ENCODE measurements at places on chromosomes 5 and 9.

- DNase-seq: no peak
Measured at GRCh38 chr5:5480481-5481111, 58.1 kb downstream of the ICE1 start.

DNA sequence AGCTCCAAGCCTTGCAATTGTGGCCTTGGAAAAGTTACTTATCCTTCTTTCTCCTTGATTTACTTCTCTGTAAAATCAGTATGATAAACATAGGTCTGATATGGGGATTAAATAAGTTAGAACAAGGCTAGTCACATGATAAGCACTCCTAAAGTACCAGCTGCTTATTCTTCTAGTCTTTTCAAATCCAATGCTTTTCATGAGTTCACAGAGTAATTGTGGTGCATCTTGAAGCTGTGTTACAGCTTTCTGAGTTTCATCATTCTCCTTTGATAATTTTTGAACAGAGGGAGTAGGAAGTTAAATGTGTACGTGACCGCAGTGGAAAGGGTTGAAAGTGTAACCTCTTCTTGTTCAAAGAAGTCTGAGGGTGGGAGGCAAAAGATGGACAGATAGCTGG, 38.8 kb upstream of the CCDC112 start:
- DNase-seq: no peak

DNA sequence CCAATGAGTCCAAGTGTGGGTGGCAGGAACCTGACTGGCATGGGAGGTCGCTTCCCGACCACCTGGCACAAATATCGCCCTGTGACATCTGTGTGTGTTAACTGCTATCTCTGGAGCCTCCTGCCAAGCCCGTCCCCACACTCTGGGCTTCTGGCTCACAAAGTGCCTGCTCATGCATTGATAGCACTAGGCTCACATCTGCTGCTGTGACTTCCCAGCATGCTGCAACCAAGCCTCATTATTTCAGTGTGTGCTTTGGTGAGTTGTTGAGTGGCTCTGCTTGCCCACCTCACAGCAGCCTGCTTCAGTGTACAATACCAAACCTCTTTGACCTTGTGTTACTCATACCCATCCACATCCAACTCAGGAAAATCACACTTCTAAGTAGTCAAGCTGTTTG, 139.8 kb downstream of the APBA1 start:
- no peak for DNase-seq

DNA sequence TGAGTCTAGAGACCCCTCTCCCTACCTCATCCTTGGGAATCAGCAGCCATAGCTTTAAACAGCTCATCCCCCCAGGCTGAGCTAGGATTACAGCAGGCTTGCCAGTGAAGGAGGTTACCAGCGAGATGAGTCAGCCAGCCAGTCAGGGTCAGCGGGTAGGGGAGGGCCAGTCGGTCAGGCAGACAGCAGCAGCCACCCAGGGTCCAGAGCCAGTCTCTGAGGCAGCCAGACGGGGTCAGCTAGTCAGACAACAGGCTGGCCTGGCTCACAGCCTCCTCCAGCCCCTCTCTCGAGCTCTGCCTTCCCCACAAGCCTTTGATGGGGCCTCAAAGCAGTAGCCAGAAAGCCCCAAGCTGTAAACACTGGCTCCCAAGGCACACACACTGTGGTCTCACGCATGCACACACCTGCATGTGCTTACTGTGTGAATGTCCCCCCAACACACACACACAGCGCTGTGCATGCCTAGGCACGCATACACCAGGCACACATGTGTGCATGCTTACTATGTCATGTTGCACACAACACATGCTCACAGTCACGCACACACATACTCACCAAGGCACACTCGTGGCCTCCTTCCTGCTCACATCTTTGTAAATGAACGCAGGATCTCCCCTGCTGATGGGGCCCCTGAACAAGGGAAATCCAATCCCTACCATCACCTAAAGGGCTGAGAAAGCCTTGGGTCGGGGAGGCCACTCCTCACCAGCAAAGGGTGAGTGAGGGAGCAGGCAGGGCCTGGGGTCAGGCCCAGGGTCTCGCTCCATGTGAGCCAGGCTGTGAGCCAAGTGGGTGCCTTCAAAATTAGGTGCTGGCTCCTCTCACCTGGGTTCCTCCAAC, 28.2 kb upstream of the CPLX2 start:
- no peak for DNase-seq

DNA sequence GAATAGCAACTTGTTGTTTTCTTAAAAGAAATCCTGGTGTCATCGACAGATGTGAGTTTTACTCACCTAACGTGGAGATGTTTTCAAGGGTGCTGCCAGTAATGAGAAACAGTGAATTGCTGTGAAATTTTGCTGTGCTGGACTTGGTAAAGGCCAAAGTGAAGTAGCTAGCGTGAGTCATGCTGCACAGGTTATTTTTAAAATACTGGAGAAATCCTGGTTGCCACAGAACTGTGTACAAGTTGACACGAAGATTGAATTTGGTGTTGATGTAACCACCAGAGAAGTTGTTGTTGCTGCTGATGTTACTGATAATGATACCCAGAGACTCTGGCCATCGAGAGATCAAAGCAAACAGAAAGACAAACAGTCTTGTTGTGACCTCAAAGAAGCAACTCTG, 187.9 kb upstream of the NFIL3 start:
- no peak for DNase-seq

GRCh38 chr5:106658150-106658549, 1012.6 kb downstream of the EFNA5 start:
- no peak for DNase-seq

DNA sequence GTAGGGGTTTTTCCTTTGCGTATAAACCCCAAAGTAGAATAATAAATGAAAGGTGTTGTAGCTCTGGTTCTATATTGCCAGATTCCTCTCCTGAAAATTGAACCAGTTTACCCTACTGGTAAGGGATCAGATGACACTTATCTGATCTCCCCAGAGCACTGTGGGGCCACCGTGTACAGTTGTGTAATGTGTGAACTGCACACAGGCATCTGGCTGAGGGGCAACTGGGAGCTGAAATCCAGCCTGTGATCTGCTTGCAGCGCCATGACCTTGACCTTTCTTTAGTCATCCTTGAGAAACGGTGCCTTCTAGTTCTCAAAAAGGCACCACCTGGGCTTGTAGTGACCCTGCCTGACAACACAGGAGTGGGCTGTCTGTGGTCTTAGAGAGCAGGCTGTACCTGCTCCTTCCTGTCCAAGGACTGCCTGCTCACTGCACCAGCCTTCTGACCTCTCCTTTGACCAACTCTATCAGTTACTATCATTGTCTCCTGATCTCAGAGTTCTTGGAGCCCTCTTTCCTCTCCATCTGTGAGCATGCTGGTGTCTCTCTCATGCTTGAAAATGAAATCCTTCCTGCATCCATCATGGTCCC, 40.2 kb downstream of the PDE6A start:
- no peak for DNase-seq

- no peak for DNase-seq
Measured at GRCh38 chr9:24438876-24439275, 106.8 kb downstream of the IZUMO3 start.

DNA sequence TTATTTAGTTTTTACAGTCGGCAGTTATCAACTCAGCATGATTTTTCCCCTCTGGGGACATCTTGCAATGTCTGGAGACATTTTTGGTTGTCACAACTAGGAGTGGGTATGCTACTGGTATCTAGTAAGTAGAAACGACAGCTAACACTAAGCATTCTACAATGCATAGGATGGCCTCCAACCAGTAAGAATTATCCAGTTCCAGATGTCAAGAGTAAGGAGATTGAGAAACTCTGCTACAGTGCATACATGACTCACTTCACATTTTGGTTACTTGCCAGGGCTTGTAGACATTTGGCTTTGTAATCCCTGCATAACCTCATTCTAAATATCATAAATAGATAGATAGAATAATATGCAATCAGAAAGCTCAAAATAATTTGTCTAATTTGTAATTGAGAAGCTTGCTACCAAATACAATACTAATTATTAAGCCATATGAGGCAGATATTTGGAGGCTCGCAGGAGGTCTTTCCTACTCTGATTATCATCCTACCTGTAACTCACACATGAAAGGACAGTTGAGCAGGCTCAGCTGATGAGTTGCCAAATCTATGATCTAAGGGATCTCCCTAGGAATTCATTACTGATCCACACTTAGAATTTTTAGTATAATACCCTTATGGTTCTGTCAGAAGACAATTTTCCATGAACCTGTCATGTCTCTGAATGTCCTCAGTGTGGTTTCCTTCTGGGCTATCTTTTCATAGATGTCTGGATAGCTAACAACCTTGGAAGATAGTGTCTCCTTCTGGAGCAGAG, 346.9 kb upstream of the TLE4 start:
- no peak for DNase-seq

- no peak for DNase-seq
Measured at GRCh38 chr5:67395790-67396418, 199.3 kb upstream of the CD180 start.

GRCh38 chr5:81633891-81634290, 117.0 kb downstream of the SSBP2 start:
- DNase-seq: no peak

- DNase-seq: no peak
Measured at GRCh38 chr5:16791036-16791705, 144.9 kb downstream of the MYO10 start.

DNA sequence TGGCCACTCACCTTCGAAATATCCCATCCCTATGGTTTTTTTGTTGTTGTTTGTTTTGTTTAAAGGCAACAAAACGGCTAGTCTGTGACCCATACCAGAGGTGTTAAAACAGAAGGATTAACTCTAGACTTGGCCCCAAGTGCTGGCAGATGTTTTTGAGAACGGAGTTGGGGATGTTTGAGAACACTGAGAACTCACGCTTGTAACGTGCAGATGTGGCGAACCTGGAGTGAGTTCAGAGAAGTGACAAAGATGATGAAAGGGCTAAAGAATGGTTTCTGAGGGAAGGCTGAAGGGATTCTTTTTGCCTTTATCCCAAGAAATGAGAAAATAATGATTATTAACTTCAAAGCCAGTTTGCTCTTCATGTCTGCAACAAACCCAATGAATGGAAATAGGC, 286.5 kb downstream of the ZNF608 start:
- no peak for DNase-seq

GRCh38 chr5:93330506-93330905, 250.5 kb downstream of the NR2F1-AS1 start:
- DNase-seq: no peak

DNA sequence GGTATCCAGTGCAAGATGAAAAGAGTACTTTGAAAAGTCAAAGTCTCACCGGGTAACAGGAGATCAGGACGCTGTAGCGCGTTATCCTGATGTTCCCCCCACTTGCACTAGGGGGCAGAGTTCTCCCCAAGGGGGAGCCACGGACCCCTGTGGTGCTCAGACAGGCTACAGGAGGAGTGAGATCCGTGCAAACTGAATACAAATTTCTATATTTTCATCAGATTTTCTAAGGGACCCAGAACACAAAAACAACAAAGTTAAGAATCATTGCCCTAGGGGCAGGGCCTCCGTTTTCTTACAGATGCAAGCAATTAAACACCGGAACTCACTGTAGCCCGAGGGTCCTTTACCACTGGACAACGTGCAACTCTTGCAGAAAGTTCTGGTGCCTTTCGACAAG, 2.0 kb downstream of the MYO10 start:
- peak; percentile 8 for DNase-seq

- no peak for DNase-seq
Measured at GRCh38 chr5:83049370-83049885, 27.8 kb downstream of the TMEM167A start.

DNA sequence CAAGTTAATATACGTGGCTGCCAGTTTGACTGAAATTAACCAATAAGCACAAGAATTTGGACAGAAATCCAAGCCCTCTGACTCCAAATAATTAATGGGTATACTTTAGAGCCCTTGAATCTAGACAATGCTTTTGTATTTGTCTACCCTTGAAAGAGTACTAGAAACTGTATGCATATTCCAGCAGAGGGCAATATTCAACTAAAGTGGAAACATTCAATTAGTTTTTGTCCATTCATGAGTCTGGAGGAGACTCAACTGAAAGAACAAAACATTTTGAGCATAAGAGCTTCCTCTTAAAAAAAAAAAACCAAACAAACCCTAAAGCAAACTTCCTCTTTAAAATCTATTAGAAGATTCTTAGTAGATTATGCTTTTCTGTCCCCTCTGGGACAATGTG, 157.8 kb downstream of the ARHGEF28 start:
- no peak for DNase-seq

GRCh38 chr5:59840200-59840601, 53.3 kb downstream of the PDE4D start:
- no peak for DNase-seq

DNA sequence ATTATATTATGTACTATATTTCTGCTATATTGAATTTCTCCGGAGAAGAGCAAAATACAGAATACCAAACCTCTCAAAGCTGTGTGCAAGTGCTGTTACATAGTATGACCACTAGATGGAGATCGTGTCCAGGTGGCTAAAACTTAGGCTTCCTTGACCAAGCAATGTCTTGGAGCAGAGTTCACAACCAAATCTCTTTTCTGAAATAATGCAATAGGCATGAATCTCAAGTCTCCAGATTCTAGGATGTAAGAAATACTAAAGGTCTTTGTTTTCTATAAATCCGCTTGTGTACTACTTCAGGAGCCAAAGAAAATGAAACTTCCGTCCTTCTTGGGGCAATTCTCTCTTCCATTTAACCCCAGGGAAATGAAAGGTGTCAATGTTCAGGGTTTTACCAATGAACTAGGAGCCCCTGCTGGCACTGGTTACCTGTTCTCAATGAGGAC, 181.5 kb upstream of the RAI14 start:
- DNase-seq: no peak

DNA sequence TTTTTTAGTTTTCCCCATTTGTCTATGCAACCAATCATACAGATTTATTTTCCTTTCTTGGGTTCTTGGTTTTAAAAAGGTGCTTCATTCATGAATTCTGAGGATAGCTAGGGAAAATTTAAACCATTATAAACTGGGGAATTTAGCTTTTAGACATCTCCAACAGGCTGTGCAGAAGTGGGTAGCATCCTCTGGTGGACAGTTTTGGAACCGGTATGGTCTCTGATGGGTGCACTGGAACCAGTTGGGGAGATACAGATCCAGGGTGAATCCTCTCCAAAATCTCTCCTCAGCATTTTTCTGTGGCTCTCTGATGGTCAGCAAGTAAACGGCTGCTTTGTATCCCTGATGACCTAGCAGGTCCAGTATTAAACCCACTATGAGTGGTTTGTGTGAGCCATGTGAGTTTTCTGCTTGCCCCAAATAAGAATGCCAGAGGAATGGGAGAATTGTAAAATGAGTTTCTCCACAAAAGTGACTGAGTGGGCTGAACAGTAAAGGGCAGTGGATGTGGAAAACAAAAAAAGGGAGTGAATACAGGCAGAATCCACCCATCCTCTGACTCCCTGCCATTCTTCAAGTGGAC, 9.1 kb upstream of the DNAJC25 start:
- DNase-seq: no peak

- no peak for DNase-seq
Measured at GRCh38 chr5:98794001-98794400, 20.5 kb downstream of the RGMB start.

DNA sequence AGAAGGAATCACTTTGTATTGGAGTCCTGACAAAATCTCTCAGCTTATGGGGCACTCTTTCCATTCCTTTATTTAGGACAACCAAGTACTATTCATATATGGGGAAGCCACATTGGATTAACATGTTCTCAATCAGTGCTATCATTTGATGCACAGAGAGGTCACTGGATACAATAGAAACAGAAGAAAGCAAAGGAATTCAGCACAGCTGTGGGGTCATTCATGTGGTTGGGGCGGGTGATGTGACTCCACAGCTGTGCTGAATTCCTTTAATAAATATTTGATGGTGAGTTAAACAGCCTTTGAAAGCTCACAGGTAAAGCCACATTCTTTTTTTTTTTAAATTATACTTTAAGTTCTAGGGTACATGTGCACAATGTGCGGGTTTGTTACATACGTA, 854 bp upstream of the TEX48 start:
- DNase-seq: no peak

Measured in stimulated activated CD4-positive, alpha-beta T cell treated with anti-CD3 and anti-CD28 coated beads, Interleukin-15, amount 100 ng/mL, for 1 hour (primary cell).